NCI-H2029 (cell line): ENCODE measurements at places on chromosomes 12 and 14.

DNA sequence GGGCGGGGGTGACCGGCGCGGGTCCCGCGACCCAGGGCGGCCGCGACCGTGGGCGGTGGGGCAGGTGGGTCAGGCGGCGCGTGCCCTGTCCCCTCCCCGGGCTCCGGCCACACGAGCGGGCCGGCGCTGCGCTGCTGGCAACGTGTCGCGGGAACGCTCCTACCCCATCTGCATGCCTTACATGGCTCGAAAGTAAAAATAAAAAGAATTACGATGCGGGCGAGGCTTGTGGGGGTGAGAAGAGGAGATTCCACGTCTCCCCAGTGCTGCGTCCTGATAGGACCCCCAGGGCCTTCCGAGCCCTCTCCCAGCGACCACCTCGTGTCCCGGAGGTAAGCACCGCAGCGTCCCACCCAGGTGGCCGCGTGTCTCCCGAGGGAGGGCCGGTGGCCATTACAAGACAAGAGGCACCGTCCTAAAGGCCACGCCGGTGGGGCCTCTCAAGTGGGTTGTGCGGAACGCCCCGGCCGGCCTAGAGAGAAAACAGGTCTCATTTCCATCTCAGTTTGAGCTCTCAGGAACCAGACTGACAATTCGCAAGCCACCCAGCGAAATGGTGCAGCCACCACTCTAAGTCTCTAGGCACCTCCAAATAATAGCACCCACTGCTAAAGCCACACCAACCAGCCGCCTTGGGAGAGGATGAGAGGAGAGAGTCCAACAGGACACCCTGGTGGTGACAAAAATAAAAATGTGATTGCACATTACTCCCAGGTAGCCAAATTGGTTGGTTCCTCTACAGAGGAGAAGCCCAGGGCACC is 612 bp upstream of the FOXN3 start:
- no peak for DNase-seq

GRCh38 chr12:1844661-1845409 is 24.5 kb downstream of the LRTM2 start:
- no peak for DNase-seq

- DNase-seq, result no peak
Measured at GRCh38 chr14:52051871-52052270, 17.0 kb downstream of the NID2 start.

DNA sequence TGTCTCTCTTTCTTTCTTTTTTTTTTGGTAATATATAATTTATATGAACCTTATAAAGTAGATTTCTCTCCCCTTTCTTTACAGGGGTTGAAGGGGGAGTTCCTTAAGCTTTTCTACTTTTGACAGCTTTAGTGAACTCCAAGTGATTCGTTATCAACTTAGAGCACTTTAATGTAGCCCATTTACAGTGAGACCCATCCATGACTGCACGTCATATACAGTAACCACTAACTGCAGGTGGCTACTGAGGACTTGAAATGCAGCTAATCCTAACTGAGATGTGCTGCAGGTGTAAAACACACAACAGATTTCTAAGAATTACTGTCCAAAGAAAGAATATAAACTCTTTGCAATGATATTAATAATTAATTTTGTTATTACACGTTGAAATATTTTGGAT is 582 bp downstream of the LRRIQ1 start:
- no peak for DNase-seq

- no peak for DNase-seq
Measured at GRCh38 chr14:21539189-21539940, 13.2 kb upstream of the SALL2 start.

GRCh38 chr12:54368709-54369596 is 4.7 kb upstream of the GPR84 start:
- peak; percentile 72 for DNase-seq

GRCh38 chr14:28813810-28814209 is 47.2 kb downstream of the FOXG1 start:
- no peak for DNase-seq

GRCh38 chr12:114735011-114735410 is 51.0 kb upstream of the TBX3 start:
- DNase-seq, result no peak

DNA sequence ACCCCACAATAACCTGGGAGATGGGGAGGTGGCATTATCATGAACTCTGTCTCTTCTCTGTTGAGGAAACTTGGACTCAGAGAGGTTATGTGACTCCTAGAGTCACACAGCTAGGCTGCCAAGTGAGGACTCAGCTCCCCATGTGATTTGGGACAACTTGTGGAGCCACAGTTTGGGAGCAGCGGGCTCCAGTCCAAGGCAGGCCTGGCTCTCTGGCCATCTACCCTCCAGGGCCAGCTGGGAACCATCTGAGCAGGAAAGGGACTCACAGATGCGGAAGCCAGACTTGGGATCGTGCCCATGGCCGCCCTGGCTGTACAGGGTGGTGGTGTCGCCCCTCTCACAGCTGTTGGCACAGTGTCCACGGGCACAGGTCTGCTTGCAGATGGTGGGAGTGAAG is 59.1 kb downstream of the ISCA2 start:
- no peak for DNase-seq

DNA sequence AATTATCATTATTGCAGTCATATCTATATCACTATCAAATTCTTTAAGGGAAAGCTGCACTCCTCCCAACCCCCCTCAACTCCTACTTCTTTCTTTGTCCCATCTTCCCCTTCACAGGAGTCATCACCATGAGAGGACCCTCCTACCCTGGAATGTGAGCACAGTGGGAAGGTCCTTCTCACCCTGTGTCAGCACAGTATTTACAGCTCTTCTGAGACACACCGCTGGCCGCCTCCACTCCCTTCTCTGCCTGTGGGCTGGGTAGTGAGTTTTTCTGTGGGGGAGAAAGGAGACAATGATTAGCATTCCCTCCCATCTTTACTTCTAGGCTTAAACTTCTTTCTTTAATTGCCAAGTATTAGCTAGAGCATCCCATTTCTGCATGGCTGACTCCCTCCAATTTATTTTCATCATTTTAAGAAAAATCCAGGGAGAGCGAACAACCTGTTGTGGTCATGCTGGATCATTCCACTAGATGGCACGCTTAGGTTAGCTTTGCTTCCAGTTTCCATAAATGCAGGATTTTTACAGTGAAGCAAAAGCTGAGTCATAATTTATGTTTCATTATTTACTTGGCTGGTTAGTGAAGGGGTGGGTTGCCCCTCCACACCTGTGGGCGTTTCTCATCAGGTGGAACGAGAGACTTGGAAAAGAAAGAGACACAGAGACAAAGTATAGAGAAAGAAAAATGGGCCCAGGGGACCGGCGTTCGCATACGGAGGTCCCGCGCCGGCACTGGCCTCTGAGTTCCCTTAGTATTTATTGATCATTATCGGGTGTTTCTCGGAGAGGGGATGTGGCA is 188.5 kb downstream of the ALX1 start:
- peak; percentile 59 for DNase-seq

DNA sequence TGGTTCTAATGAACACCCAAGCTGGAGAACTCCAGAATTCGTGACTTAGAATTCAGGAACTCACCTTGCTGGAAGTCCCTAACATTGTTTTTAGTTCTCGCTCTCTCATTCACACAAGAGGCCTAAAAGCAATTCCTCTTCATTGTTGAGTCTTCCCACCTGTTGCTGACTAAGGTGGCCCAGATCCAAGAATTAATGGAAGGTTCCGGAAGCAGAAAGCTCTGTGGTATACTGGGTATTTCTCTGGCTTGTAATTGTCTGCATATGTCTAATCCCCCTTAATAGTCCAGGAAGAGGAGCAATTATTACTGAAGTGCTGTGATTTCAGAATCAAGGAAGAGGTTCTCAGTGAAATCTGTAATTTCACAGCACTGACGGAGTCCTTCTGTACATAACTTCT is 31.4 kb downstream of the TMEM233 start:
- no peak for DNase-seq

GRCh38 chr12:115035535-115036107 is 351.6 kb upstream of the TBX3 start:
- no peak for DNase-seq
